Heart left ventricle (tissue), 16 donors: ENCODE measurements at places on chromosomes 1 and 21.

GRCh38 chr1:116324411-116324810 is 48.6 kb upstream of the ATP1A1 start:
- DNase-seq: no peak

DNA sequence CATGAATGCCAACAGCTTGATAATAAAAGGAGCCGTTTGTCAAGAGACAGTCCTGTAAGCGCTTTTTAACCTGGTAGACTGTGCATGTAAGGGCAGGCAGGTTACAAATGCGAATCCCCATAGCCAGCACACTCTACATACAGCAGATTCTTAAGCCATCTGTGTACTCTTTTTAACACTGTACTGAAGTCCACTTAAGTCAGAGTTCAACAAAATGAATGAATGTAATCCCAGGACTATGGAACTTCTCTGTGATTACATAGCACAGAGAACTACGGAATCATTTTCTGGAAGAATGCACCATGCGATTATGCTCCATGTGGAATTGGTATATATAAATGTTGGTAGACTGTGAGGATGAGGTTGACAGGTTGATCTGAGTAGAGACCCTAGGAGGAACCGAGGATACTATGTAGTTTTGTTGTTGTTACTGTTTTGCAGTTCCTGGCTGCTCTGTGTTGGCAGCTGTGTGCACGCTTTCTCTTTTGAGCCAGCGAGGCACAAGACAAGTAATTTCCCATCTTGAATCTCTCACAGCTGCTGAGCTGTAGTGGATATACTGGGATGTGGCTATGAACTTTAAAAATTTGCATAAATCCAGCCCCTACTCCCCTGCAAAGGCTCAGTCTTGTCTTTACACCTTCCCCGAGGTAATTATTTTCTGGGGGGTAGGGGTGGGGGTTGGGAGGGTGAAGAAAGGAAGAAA is 21.9 kb downstream of the LRRC8D start:
- no peak for DNase-seq

- DNase-seq: no peak
Observed at GRCh38 chr1:29880556-29880955, 644.2 kb downstream of the PTPRU start.

DNA sequence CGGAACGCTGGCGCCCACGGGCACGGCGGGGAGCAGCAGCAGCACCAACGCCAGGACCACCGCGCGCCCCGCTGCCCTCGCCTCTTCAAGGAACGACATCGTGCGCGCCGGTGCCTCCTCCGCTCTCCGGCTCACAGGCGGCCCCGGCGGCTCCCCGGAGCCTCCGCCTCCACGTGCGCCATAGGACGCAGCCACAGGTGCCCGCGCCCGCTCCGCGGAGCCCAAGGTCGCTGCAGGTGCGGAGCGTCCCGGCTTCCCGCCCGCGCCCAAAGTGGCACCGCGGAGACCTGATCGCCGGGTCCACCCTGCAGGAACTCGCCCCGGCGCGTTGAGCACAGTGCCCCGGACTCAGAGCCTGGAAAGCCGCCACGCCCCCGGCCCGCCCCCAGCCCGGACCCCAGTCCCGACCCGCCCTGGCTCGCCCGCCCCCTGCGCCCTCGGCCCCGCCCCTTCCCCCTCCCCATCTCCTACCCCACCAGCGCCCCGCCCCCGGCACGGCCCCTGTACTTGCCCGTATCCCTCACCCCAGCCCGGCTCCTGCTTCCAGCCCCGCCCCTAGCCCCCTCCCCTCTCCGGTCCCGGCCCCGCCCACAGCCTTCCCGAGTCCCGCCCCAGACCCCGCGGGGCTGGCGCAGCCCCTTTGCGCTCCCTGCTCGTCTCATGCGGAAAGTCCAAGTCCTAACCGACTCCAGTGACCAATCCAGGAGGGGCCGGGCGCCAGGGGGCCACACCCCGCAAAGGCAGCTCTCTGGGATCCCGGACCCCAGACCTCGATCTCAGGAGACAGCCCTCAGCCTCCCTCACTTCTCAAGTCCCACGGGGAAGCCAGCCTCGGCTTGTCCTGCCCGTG is at the start of gene MEGF6:
MEGF6 (minus strand) TSS at position 339 of the 850 bp plus-strand sequence; CDS start at position 99, 240 bp downstream.
- peak; percentile 69 for DNase-seq

- DNase-seq: peak; percentile 51
Observed at GRCh38 chr1:160951443-160952128, 3.0 kb downstream of the ITLN2 start.

DNA sequence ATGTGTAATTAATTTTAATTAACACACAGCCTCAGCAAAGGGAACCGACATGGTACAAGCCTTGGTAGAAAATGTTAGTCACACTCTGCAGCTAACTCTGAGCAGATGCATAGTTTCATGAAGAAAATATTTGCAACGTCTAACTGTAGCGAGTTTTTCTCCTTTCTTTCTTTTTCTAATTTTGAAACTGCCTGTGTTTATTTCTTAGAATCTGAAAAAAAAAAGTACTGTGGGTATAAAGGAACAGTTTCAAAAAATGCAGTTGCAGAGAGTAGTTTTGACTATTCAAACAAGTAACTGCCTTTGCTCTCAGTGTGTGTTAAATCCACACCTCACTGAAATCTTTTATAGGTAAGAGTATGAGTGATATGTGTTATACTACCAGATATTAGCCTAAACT is 149.9 kb upstream of the C1orf105 start:
- no peak for DNase-seq

- DNase-seq: no peak
Observed at GRCh38 chr1:114456586-114456985, 54.4 kb downstream of the TRIM33 start.

GRCh38 chr1:2606396-2606880 is 19.9 kb downstream of the PRXL2B start:
- DNase-seq: peak; percentile 49

GRCh38 chr1:159869173-159869572 is 6.7 kb upstream of the VSIG8 start:
- no peak for DNase-seq

GRCh38 chr1:230986976-230987375 is 8.1 kb downstream of the ARV1 start:
- no peak for DNase-seq

- DNase-seq: no peak
Observed at GRCh38 chr1:163162381-163162914, 40.3 kb downstream of the RGS5 start.

DNA sequence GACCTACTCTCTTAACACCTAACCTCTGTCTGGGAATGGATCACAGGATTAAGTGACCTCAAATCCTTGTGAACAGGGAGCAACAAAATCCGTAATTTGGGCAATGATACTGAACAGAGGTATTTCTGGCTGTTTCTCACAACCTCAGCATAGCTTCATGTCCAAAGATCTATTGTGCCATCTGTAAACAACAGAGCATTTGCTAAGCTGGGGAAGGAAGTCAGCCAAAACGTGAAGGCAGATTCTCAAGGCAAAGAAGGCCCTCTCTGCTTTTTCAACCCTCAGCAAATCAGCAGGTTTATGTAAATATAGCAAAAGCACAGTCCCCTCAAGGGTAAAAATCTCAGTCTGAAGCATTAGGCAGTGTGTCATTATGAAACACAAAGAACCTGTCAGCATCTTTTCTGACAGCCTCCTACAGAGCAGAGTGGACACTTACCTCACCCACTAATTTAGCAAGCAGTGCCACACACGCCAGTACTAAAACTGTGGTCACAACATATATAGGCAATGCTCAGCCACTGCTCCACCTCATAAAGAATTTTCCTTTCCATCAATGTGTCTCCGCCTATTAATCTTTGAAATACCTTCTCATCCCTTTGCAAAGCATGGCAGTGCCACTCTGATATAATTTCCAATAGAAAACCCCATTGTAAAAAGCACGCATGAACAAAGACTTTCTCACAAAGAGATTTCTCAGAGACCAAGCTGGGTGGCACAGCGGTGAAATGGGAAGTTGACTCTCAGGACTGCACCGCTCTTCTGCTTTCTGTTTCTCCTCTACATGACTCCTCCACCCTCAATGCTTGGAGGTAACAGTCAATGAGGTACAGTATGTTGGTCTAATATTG is 188.0 kb downstream of the RERE start:
- DNase-seq: no peak

DNA sequence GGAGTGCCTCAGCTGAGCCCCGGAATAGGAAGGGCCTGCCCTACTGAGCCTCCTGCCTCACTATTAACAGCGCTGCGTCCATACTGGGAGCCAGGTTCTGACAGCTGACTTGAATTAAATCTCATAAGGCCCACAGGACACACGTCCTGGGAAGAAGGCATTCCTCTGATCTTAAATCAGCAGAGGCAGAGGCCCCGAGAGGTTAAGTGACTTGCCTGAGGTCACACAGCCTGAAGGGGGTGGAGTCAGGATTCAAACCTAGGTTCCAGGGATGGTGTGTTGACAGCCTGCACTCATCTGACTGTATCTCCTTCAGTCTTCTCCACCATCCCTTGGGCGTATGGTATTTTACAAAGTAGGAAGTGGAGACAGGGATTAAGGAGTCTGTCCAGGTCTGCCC is 79.8 kb downstream of the AJAP1 start:
- no peak for DNase-seq

GRCh38 chr1:169193191-169193850 is 86.8 kb downstream of the ATP1B1 start:
- peak; percentile 39 for DNase-seq

- DNase-seq: no peak
Observed at GRCh38 chr21:14734191-14734590, 188.1 kb upstream of the SAMSN1 start.

GRCh38 chr1:185442050-185442449 is 125.0 kb upstream of the IVNS1ABP start:
- DNase-seq: no peak

GRCh38 chr21:43810505-43811261 is 21.3 kb downstream of the RRP1 start:
- DNase-seq: peak; percentile 86

- DNase-seq: no peak
Observed at GRCh38 chr1:74222701-74223100, 12.5 kb upstream of the TNNI3K start.

GRCh38 chr1:8717148-8717547 is 100.3 kb downstream of the RERE start:
- no peak for DNase-seq

GRCh38 chr1:94119306-94119705 is 1.6 kb downstream of the ABCA4 start:
- DNase-seq: no peak

DNA sequence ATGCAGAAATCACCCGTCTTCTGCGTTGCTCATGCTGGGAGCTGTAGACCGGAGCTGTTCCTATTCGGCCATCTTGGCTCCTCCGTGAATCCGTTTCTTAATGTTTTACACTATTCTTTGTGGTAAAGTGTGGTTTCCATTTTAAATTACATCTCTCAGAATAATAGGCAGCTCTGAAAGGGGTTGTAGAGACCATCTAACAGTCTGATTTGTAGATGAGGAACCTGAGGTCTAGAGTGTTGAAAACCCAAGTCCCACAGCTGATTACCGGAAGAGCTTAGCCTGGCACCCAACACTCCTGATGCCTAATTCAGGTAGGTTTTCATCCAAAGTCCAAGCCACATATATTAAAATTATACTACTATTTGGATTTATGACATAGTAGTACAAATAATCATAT is 144.0 kb downstream of the LEPR start:
- no peak for DNase-seq

- no peak for DNase-seq
Observed at GRCh38 chr1:247210062-247210375, 38.2 kb upstream of the ZNF124 start.

DNA sequence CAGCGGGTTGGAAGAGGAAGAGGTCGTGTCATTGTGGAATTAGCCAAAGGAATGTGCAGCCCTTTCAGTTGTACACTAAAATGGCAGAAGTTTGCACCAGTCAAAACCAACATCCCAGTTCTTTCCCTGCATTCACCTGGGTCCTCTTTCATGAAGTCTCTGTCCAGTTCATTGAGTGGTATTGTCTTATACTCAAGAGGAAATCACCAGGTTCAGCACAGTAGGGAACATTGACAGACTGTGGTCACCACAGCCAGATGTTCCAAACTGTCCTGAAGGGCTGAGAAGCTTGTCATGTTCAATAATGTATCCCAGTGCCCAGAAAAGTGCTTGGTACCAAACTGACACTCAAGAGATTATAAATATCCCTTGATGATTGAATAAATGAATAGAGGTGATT is 131.6 kb downstream of the GLUL start:
- DNase-seq: no peak

- DNase-seq: no peak
Observed at GRCh38 chr1:155038602-155039307, 5.1 kb downstream of the DCST1 start.

GRCh38 chr1:96416701-96417444 is 304.7 kb upstream of the PTBP2 start:
- no peak for DNase-seq

DNA sequence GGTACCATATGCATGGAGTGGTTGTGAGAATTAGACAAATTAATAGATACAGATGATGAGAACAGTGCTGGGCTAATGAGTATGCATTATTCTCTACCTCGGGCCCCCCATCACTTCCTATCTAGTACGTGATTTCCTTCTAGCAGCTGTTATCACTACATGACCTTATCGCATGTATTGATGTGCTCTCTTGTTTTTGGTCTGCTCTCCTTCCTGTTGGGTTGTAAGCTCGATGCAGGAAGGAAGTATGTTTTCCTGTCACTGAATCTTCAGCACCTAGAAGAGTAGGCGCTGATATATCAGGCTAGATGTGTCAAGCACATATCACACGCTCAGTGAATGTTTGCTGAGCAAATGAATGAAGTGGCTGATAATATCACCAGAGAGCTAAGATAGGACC is 43.9 kb upstream of the IFNAR2 start:
- no peak for DNase-seq

- DNase-seq: no peak
Observed at GRCh38 chr1:248421384-248421783, 18.5 kb downstream of the OR2T1 start.

GRCh38 chr1:230701895-230702768 is 11.8 kb downstream of the AGT start:
- no peak for DNase-seq

GRCh38 chr1:58805716-58806571 is 22.1 kb upstream of the JUN start:
- DNase-seq: no peak

GRCh38 chr21:40447016-40447415 is 399.9 kb downstream of the DSCAM start:
- DNase-seq: no peak

- DNase-seq: no peak
Observed at GRCh38 chr1:199859491-199859933, 168.0 kb upstream of the NR5A2 start.

DNA sequence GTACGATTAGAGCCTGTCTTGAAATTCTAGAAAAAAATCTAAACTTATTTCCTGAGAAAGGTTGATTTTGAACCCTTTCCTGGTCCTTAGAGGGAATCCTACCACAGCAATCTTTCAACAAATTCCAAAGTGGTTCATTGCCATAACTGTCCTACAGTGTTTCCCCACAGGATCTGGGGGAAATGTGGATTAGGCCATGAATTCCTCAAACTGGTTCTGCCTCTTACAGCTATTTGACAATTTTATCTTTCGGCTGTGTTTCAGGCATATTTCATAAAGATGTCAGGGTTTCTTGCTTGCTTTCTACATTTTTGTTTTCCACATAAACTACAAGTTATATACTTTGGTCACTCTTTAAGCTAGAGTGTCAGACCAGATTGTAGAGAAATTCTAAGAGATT is 544 bp upstream of the ZP4 start:
- no peak for DNase-seq

GRCh38 chr1:24216276-24217074 is 29.4 kb upstream of the IFNLR1 start:
- no peak for DNase-seq
